ENCODE measurements at places on chromosomes 7 and 10.

DNA sequence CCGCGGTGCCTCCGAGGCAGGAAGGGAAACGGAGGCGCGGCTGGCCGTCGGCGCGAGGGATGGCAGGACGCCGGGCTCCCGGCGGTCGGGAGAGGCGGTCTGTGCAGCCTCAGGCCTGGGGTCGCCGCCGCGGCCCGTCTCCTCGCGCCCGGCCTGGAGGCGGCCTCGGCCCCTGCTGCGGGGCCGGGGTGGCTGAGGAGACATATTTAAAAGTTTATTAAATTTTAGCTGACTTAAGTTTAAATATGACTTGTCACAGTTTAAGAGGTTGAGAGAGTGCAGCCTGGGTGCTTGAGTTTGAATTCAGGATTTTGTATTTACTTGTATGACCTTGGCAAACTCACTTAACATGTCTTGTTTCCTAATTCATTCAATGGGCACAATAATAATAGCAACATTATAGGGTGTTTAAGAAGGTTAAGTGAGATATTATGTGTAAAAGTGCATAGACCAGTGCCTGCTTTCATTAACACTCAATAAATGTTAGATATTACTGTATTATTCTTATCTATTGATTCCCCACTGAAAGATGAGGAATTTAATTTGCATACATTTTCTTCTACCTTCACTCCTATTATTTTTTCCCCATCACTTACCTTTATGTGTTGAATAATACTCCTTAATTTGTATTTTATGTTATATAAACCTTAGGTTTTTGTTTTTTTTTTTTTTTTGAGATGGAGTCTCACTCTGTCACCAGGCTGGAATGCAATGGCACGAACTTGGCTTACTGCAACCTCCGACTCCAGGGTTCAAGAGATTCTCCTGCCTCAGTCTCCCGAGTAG, 718 bp downstream of the DYNC2I1 start:
- no peak for DNase-seq

- DNase-seq, result no peak
Measured at GRCh38 chr10:132265890-132266496, 41.8 kb downstream of the STK32C start.

- no peak for DNase-seq
Measured at GRCh38 chr10:71837098-71837827, 13.8 kb downstream of the PSAP start.

DNA sequence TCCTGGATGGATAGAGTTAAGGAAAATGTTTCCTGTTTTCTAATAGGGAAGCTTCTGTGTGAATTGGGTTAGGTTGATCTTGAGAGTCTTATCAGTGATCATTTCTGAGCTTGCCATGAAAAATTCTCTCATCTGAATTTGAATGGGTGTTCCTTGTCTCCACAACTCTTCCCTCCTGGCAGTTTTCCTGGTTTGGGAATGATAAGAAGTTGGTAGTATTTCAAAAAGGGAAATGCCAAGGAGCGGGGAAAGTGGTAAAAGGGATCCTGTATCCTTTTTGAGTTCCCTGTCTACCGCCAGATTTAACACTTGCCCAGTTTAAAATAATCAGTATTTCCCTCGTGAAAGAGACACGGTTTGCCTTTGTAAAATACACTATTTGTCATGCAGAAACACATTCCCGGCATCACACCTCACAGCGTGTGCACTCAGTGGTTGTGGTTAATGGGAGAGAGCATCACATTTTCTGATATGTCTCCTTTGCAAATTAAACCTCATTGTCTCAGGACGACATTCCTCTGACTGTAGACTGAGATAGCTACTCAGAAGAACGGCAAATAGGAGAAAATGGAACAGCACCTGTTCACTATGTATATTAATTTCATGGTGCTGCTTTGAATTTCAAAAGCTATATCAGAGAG, 113.2 kb upstream of the IFRD1 start:
- no peak for DNase-seq

GRCh38 chr10:130546841-130547240, 410.6 kb downstream of the GLRX3 start:
- DNase-seq, result no peak

DNA sequence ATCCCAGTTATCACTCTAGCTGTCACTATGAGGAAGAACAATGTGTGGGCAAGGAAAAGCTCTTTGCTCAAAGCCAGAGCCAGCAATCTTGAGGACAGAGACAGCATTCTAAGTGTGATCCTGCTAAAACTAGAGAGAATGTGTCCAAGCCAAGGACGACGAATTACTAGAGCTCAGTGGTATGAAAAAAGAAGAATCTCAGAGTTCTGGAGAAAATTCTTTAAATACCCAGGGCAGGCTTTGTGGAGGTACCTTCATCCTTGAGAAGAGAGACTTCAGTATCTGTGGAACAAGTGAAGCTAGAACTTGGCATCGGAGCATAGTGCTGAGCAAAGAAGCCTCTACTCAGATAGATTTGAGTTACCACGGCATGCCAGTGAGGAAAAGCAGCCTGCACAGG, 209.8 kb downstream of the TRIL start:
- no peak for DNase-seq

GRCh38 chr10:49552277-49552676, 13.4 kb upstream of the ERCC6 start:
- no peak for DNase-seq

DNA sequence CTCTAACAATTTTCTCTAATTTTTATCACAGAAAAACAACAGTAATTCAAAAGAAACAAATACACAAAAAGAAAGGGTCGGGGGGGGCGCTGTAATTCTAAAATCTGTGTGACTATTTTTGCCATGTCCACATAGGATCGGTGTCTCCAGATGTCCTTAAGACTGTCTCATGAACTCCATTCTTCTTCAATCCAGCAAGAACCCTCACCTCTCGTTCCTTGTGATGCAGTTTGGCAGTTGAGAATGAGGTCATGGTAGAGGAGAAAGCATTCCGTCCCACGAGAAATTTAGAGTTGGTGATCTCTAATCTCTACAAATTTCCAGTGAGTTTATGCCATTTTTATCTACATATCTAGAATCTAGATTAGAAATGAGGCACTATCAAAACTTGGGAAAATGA, 394.7 kb downstream of the TFEC start:
- no peak for DNase-seq

DNA sequence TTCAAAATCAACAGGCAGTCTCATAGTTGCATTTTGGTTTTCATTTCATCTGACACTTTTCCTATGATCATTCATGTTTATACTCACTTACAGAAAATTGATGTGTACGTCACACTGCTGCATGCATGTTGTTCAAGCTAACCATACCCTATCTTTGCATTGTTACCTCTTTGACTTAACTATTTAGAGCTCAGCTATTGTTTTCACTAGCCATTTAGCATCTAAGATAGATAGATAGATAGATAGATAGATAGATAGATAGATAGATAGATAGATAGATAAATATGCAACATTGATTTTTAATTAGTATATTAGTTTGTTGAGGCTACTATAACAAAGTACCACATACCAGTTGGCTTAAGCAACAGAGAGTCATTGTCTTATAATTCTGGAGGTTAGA, 649.5 kb upstream of the KCND2 start:
- DNase-seq, result no peak

- no peak for DNase-seq
Measured at GRCh38 chr7:26076691-26077090, 75.3 kb upstream of the NFE2L3 start.

DNA sequence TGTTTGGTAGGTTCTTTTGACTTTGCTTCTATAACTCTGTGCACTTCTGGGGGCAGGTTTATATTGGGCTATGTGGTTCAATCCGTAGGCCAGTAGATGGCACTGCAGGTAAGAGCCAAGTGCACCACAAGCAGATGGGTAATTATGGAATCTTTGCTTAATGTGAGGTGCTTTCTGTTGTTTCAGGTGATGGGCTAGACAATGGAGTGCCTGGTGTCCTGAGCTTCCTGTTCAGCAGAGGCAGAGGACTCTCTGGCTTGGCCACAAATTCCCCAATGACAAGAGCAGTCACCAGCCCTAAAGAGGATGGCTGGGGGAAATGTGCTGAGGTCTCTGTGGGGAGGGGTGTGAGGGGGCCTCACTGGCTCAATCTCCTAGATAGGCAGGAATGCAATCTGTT, 455.0 kb downstream of the CCSER2 start:
- DNase-seq, result no peak

DNA sequence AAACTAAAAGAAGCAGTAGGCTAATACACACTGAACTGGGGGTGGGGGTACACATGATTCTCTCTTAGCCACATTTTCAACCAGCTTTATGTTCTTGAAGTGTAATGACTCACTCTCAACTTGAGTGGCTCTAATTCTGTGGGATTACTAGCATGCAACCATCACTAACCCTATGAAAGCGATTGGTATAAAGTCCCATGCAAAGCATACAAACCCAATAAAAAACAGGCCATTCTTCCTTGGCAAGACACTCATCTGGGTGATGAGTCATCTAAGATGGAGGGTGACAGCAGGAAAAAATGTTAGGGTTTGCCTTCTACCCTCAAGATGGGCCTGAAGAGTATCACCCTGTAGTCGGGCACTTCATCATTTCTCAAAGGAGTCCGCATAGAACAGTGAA, 14.9 kb upstream of the PON3 start:
- DNase-seq, result no peak

GRCh38 chr10:132299371-132300336, 8.1 kb downstream of the STK32C start:
- no peak for DNase-seq

DNA sequence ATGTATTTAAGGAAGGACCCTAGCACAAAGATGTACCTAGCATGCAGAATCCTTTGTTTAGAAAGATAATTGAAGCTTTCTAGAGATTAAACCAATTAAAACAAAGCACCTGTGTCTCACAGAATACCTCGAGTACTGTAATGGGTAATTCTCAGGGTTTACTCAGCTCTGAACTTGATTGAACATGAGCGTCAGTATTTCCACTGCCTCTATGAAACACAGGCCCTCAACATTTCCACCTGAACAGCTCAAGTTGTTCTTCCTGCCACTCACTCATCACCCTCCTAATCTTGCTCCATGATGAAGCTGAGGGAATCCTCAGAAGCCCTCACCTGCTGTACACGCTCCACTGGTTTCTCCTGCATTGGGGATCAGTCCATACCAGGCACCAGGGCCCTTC, 33.7 kb upstream of the FZD1 start:
- DNase-seq, result no peak

GRCh38 chr10:132397671-132398565, 918 bp downstream of the PWWP2B start:
- no peak for DNase-seq

DNA sequence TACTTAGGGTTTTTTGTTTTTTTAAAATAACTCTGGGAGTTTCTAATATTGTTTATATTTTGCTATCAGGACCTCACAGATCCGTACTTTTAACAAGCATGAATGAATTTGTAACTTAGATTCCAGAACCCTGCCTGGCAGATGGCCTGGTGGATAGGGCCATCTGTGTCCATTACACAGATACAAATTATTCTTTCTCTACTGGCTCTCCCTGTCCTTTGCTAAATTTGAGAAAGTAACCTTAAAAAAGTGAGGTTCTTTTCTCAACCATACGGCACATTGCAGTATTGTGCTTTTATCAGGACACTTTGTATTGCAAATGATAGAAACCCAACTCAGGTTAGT, 26.6 kb downstream of the LCOR start:
- DNase-seq, result no peak

- no peak for DNase-seq
Measured at GRCh38 chr7:100406767-100407166, 21.7 kb downstream of the ZCWPW1 start.

DNA sequence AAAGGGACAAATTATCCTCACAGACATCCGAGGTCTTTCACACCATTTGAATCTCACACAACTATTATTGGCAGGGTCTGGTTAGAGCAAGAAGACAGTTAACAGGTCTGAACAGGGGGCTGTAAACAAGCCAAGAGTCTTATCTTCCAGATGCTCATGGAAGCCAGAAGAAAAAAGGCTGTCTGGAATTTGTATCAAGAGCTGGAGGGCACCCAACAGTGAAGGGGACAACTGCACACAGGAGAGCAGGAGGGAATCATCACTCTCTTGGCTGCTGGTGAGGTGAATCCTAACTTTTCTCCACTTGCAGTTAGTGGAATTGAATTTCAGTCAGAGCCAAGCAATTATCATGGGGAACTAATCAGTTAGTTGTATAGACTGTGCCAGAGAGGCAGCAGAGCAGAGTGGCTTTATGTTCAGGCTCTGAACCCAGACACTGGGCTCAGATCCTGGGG, 880.2 kb upstream of the AUTS2 start:
- DNase-seq, result no peak

DNA sequence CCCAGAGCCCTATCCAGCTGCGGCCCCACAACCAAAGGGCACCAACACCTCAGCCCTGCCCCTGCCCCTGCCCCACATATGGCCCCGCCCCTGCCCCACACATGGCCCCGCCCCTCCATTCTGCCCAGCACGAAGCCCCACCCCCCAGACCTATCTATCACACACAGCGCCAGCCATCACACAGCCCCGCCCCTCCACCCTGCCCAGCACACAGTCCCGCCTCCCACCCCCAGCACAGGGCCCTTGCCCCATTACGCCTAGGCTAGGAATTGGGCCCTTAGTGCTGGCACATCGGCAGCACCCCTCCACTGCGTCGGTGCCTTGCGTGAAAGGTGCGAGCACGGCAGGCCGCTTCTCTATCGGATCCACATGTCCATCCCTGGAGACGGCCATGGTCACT, 126.8 kb downstream of the MAD1L1 start:
- no peak for DNase-seq

GRCh38 chr7:36810032-36810431, 85.7 kb upstream of the AOAH start:
- DNase-seq, result no peak

- no peak for DNase-seq
Measured at GRCh38 chr7:135930565-135931461, 46.3 kb downstream of the MTPN start.

DNA sequence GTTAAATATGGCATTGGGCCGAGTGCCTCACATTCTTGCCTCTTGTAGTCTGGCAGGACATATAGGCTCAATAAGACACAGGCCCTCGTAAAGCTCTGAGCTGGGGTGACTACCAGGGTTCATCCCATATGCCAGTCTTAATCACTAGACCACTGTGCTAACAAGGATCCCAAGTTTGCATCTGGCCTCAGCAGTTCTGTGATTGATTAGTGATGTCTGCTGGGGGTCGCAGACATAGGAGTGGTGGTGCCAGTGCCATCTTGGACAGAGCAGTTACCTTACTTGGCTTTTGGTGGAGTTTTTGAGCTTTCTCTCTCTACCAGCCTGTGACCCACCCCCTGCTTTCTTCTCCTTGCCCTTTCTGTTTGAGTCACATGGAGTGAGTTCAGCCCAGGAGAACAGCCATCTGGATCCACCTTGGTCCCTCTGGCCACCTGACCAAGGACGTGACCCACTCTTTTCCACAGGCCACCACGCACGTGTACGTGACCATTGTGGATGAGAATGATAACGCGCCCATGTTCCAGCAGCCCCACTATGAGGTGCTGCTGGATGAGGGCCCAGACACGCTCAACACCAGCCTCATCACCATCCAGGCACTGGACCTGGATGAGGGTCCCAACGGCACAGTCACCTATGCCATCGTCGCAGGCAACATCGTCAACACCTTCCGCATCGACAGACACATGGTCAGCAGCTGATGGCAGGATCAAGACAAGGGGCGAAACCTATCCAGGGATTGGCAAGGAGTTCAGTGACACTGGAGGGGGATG, 4.1 kb upstream of the VSIR start:
- DNase-seq, result no peak

All from stimulated activated CD8-positive, alpha-beta memory T cell treated with anti-CD3 and anti-CD28 coated beads, Interleukin-4, amount 100 ng/mL, for 1 hour (primary cell).